Astrocyte (in vitro differentiated cells and primary cell): ENCODE measurements at places on chromosomes 2 and 18. TPM values are rescaled to one million over a fixed set of nuclear protein-coding genes. Genes with fewer than 3 reads are reported as not detected.

- no peaks in the 10 kb centered on the region for H3K36me3 ChIP-seq
- DNase-seq: no peak
- H3K4me3 ChIP-seq: no peak overlapping the region
- no peaks in the 10 kb centered on the region for H3K27me3 ChIP-seq
Observed at GRCh38 chr2:209145941-209146681, 277.7 kb upstream of the MAP2 start.

DNA sequence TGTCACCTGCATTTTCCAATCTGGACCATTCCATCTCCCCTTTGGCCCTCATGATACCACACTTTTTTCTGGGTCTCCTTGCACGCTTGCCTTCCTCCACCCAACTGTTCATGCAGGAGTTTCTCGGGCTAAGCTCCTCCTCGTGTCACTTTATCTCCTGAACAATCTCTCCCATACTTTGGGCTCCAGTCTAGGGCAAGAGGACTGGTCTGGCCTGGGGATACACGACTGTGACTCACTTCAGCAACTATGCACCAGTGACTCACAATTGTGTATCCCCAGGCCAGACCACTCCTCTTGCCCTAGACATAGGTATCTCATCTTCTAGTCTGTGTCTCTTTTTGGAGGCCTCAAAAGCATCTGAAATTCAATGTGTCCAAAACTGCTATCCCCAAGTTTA is 149.4 kb upstream of the PTPRM start:
- H3K27me3 ChIP-seq: no peaks in the 10 kb centered on the region
- no peak overlapping the region for H3K27ac ChIP-seq
- H3K4me3 ChIP-seq: no peak overlapping the region
- DNase-seq: peak; percentile 44
- no peaks in the 10 kb centered on the region for H3K36me3 ChIP-seq

- no peak overlapping the region for H3K4me3 ChIP-seq
- no peak overlapping the region for H3K27ac ChIP-seq
- H3K4me1 ChIP-seq: no peaks in the 10 kb centered on the region
- DNase-seq: no peak
Observed at GRCh38 chr2:61938511-61938910, 33.0 kb downstream of the COMMD1 start.

DNA sequence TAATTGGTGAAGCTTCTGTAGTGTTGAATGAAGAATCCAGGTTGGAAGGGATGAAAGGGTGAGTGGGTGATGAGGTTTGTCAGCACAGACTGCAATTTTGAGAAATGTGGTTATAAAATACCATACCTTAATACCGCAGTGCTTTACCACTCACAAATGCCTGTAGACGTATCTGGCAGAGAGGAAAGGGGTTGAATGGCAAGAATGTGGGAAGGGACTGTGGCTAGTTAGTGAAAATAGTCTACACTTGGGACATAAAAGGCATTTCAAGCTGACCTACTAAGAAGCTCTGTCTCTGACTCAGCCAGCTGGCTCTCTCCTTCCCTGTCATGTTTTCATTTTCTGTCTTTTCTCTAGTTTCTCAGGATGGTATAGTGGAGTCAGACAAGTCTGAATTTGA is 25.1 kb downstream of the CDK15 start:
- H3K4me1 ChIP-seq: peaks cover 23% of the 10 kb centered on the region
- H3K4me3 ChIP-seq: peak overlapping the region; percentile 3
- peak overlapping the region; percentile 73 for H3K27ac ChIP-seq

DNA sequence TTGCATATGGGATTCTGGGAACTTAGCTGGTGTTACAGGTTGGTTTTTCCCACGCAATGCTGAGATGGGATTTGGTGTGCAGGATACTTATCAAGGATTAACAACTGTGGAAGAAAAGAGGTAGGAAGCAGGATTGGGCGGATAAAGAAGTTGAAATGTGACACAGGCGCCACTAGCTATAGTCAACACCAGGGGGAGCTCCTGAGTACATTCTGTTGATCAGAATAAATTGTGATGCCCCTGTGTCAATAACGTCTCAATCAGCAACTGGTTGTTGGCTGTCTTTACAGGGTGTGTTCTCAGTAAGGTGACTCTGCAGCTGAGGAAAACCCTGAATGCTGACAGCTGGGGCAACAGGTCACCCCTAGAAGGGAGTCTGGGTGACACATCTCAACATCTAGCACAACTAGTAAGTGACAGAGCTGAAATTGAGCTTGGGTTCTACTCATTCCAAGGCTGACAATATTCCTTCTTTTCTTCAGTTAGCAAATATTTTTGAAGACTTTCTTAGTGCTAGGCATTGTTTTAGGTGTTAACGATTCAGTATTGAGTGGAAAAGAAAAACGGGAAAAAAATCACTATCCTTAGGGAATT is 143.0 kb downstream of the ARL6IP6 start:
- peaks cover 4% of the 10 kb centered on the region for H3K4me1 ChIP-seq
- H3K36me3 ChIP-seq: no peaks in the 10 kb centered on the region

DNA sequence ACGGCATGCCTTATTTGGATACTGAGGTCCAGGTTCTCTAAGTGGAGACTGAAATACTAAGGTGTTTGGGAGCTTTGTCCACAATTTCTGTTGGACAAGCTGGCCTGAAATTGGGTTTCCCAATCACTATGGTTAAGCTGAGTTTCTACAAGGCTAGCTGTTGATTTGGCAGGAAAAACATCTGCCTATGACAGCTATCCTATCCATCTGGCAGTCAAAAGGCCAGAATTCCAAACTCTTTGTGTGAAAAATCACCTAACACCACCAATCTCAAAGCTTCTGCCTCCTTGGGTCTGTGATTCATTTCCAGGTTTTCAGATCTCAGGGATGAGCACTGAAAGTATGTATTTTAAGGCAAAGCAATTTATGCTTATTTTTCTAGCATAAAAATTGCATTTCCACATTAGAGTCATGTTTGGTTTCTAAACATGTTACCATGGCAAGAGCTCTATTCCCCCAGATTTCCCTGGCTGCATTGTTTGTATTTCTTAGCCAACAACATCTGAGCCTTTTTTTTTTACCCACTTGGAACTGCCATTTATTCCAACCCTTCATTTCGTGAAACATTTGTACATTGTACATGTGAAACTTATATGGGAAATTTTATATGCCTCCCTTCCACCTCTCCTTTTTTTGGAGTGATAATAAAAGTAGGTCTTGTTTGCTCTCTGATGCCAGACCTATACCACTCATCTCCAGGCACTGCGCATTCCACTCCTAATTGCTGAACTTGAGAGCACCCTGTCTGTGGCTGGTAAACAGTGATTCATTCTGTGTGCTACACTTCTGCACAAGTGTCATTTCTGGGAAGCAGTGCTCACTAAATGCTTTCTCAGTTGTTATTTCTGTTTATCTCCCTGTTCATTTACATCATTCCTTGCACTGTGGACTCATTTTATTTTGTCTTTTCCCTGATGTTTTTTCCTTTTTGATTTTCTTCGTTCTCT is 15.9 kb upstream of the CCDC85A start:
- H3K36me3 ChIP-seq: no peaks in the 10 kb centered on the region
- no peak overlapping the region for H3K27ac ChIP-seq
- no peaks in the 10 kb centered on the region for H3K4me1 ChIP-seq
- H3K27me3 ChIP-seq: no peaks in the 10 kb centered on the region
- DNase-seq: peak; percentile 72

DNA sequence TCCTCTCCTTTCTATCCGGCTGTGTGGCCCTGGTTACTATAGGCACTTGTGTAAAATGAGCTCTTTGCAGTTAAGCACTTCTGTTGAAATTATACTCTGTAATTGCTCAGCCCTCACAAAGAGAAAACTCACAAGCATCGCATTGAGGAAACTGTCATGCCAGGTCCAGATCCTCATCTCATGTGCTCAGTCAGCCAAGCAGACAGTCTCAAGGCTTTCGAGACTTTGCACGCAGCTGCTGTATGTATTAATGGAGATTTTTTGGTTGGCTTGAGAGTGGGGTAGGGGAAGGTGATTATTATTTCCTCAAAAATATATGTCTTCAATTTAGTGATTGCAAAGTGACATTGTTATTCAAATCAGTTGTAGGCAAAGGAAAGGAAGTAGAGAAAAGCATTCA is 33.0 kb upstream of the PHLPP1 start:
- no peak overlapping the region for H3K27ac ChIP-seq
- H3K27me3 ChIP-seq: peaks cover 2% of the 10 kb centered on the region
- H3K4me1 ChIP-seq: no peaks in the 10 kb centered on the region
- H3K36me3 ChIP-seq: no peaks in the 10 kb centered on the region
- no peak overlapping the region for H3K4me3 ChIP-seq

DNA sequence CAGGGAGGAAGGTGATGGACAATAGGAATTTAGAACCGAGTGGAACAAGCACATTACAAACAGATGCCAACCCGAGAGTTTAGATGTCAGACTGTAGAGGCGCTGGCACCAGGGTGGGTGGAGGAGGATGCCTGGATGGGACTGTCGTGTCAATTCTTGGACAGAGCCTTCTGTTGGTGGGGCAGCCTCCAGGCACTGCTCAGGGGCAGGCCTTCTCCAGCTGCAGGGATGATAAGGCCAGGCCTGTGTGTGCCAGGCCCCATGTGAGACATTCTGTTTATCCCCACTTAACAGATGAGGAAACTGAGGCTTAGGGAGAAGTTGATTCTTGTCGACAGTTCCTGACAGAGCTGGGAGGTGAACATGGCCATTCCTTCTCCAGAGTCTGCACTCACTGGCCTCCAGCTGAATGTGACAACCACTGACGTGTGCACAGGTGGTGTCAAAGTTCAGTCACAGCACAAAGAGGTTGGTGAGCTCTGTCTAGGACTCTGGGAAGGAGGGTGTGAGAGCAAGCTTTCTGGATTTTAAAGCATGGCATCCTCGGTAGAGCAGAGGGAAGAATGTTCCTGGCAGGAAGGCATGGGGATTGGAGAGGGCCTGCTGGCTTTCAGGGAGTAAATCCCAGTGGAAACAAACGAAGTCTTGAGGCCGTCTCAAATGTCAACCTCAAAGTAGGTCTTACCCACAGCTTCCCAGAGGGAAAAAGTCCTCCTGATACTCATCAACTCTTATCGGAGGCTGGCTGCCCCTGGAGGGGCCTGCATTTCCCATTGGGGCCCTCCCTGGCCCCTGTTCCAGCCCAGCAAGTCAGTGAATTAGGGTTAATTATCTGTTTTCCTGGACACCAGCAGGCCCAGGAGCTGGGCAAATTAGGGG is 52.4 kb downstream of the GLI2 start:
- no peak overlapping the region for H3K4me3 ChIP-seq
- H3K4me1 ChIP-seq: peaks cover 25% of the 10 kb centered on the region
- DNase-seq: no peak
- no peak overlapping the region for H3K27ac ChIP-seq

Gene VWA3B
- total RNA-seq: not detected in 2 replicates

Gene POMC
- total RNA-seq: not detected in 2 replicates
